ENCODE measurements at places on chromosomes 7 and 10.

GRCh38 chr7:36192053-36192824 lies 39.2 kb downstream of the EEPD1 start:
- DNase-seq: no peak

GRCh38 chr7:106514881-106515280 lies 146.1 kb downstream of the CCDC71L start:
- no peak for DNase-seq

DNA sequence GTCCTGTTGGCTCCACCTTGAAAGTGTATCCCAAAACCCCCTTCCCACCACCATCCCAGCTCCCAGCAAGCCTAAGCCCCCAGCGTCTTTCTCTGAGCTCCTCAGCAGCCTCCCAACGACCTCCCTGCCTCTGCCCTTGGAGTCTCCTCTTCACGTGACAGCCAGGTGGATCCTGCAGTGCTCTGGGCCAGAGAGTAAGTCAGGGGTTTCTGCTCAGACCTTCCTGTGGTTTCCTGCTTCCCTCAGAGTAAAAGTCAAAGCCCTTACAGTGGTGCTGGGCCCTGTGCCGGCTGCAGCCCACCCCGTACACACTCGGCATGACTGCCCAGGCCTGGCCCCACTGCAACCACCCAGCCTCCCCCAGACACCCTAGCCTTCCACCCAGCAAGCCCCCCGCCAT lies 51.9 kb downstream of the OAT start:
- DNase-seq: no peak

DNA sequence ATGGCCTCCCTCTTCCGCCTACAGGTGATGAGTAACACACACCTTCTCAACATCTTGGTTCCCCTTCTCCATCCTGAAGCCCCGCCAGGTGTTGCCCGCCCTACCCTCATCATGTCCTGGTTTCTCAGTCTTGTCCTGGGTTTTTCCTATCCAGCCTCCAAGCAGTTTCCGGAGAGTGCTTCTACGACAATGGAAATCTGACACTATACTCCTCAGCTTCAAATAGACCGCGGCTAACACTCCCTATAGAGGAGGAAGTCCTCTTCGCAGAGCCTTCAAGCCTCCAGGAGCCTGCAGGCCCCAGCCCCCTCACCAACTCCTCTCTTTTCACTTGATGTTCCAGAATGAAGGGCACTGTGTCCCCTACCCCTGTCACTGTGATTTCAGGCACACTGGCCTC lies 147.4 kb downstream of the PRPF18 start:
- DNase-seq: no peak

DNA sequence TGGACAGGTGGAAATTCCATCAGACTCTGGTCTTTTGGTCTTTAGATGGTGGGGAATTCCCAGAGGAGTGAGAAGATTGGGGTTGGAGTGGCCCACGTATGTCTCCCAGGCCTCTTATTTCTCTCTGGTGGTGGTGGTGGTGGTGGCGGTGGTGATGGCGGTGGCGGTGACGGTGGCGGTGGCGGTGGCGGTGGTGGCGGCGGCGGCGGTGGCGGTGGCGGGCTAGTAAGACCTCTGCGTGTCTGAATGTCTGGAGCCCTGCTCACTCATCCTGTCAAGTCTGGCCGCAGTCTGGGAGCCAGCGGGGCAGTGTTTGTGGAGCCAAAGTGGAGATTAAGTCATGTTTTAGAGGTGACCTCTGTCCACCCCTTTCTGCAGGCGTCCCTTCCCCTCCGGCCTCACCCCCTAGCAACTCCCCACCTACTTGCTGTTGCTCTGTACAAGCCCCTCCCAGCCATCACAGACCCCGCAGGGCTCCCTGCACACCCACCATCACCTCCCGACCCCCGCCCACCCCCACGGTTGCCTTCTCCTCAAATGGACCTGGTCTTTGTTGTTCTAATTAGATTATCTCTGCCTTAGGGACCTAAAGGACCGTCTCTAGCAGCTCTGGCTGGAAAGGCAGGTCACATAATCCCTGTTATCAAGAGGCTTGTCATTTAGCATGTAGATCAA lies 165.0 kb upstream of the TBX20 start:
- no peak for DNase-seq

- DNase-seq: peak; percentile 82
Measured at GRCh38 chr7:104848138-104848990, 165.6 kb upstream of the KMT2E start.

DNA sequence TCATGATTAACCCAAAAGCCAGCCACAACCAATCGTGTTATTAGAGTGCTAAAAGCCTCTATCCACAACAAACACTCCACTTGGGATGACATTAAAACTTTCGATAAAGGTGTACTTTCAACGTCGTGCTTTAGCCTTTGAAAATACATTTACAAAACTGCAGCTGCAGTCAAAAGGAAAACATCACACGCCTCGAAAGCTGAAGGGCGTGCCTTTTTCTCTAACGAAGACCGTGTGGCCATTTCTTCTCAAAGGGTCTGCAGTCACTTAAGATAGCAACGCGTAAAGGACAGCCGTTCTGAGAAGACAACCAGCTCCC lies 1.1 kb downstream of the ARHGAP12 start:
- peak; percentile 54 for DNase-seq

GRCh38 chr7:37756797-37757551 lies 73.4 kb downstream of the GPR141 start:
- DNase-seq: no peak

GRCh38 chr7:85205754-85206153 lies 18.9 kb upstream of the SEMA3D start:
- no peak for DNase-seq

GRCh38 chr7:148191391-148192065 lies 399.0 kb upstream of the C7orf33 start:
- DNase-seq: no peak

DNA sequence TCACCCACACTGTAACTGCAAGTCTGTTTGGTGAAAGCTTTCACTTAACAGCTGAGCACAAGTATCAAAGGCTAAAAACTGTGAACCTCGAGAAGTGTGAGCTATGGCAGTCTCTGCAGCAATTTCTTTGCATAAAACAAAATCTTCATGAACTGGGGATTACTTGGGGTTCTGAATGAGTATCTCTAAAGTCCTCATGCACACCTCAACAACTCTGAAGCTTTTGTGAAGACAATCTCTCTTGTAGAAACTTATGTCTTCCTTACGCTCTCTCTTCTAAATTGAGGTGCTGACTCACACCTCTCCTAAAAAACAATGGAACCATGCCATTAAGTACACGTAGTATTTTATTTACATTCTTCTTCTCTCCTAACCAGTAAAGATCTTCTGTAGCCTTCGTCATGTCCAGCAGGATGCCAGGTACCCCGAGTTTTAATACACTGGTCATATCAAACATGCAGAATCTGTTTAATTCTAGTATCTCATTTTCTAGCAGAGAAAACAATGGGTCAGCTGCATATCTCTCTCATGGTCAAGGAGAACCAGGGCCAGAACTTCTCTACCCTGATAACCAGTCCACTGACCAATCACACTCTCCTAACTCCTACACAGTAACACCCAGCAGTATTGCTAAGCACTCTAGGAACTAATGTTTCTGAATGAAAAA lies 76.9 kb downstream of the UBE2H start:
- DNase-seq: no peak

DNA sequence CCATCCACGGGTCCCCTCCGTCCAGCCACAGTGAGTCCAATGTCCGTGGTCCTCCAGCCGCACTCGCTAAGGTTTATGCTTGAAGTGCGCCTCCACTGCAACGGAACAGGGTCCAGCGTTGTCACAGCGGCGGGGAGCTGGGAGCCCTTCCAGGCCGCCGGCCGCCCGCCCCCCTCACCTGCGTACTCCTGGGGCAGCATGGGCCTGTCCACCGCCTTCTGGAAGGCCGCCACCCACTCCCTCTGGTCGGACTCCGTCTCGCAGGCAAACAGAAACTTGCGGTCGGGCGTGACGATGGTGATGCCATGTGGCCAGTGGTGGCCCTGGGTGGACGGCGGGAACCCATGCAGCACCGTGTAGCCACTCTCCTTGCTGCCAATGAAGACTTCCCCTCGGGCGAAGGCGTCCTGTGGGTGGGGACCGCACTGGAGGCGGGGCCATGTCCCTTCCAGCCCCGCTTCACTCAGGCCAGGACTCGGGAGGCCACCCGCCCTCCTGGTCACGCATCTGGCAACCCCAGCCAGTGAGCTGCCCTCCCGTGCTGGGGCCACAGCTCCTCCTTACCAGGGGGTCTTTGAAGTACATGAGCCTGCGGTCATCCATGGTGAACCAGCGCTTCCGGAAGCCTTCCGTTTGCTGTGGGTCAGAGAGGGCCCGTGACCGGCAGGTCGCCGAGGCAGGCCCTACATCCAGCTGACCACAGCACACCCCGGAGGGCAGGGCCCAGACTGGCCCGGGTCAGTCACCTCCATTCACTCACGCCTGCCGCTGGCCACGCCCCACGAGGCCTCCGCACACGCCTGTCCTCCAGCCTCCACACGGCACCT lies 22.7 kb downstream of the GET4 start:
- no peak for DNase-seq

GRCh38 chr10:3887885-3888476 lies 103.0 kb upstream of the KLF6 start:
- no peak for DNase-seq

GRCh38 chr7:42125321-42125720 lies 111.7 kb downstream of the GLI3 start:
- no peak for DNase-seq

DNA sequence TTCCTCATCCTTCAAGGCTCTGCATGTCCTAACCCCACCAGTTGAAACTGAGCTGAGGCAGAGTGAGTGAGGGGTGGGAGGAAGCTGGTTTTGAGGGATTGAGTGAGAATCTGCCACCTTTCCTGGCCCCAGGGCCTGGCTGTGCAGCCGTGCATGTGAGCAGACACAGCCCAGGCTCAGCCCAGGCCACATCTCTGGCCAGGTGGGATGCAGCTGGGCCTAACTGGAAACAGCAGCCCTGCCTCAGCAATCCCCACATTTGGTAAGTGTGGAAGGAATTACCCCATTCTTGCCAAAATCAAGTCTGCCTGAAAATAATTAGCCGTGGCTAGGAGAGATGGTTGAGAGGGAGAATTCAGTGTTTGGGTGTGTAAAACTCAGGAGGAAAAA lies 116.6 kb downstream of the NEURL1 start:
- no peak for DNase-seq

GRCh38 chr10:79410315-79411094 lies 34.9 kb downstream of the ZCCHC24 start:
- DNase-seq: no peak

DNA sequence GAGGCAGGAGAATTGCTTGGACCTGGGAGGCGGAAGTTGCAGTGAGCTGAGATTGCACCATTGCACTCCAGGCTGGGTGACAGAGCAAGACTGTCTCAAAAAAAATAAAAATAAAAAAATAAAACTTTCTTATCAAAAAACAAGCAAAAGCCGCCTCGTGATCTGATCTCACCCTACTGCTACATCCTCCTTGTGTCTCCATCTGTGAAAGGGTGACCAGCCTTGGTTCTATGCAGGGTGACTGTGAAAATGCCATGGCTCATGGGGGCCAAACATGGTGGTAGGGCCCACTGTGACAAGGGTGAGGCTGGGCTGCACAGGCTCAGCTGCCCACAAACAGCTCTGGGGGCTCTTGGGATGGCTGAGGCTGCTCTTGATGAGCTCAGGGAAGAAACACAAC lies 968 bp upstream of the OPN4 start:
- no peak for DNase-seq

- DNase-seq: peak; percentile 10
Measured at GRCh38 chr10:131815266-131816156, 85.3 kb upstream of the PPP2R2D start.

DNA sequence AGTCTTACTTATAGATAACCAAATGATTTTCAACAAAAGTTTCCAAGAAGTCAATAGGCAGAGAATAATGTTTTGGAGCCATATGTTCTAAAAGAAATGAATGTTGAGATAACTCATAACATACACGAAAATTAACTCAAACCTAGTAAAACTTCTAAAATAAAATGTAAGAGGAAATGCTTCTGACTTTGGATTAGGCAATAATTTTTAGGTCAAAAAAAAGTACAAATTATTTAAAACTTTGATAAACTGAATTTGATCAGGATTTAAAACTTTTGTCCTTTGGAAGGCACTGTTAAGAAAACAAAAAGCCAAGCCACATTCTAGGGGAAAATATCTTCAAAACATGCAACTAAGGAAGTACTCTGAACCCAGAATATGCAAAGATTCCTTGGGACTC lies 148.2 kb upstream of the GPR22 start:
- DNase-seq: no peak

- DNase-seq: no peak
Measured at GRCh38 chr10:3865565-3865964, 80.6 kb upstream of the KLF6 start.

GRCh38 chr7:20329389-20330238 lies 1.1 kb upstream of the ITGB8 start:
- DNase-seq: peak; percentile 91

- peak; percentile 64 for DNase-seq
Measured at GRCh38 chr10:44974628-44975430, 3.8 kb downstream of the DEPP1 start.

GRCh38 chr7:17690030-17690429 lies 250.3 kb downstream of the SNX13 start:
- DNase-seq: no peak

DNA sequence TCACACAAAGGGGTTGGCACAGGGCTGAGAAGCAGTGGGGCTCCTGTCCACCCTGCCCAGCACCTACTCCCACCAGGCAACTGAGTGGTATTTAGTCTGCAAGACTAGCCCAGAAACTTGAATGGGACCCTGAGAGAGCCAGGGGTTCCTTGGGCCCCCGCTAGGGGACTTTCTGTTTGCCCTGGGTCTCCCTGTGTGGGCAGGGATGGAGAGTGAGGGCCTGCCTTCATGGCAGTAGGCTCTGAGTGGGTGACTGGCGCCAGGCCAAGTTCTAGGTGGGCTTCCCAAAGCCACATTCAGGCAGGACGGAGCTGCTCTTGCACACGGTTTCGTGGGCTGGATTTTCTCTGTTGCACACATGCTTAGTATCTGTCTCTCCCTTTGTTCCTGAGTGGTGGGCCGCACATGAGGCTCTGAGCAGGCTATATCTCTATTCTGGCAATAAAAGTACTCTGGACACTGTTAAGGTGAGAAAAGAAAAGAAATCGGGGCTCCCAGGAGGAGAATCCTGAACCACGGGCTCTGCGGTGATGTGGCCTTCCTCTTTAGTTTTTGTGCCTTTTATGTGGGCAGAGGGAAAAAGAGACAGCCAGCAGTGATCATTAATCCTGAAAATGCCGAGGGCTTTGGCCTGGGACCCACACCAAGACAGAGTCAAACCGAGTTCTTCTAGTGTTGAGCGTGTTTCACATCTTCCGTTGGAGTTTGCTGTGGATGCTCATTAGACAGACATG lies 26.9 kb downstream of the IL2RA start:
- DNase-seq: no peak

DNA sequence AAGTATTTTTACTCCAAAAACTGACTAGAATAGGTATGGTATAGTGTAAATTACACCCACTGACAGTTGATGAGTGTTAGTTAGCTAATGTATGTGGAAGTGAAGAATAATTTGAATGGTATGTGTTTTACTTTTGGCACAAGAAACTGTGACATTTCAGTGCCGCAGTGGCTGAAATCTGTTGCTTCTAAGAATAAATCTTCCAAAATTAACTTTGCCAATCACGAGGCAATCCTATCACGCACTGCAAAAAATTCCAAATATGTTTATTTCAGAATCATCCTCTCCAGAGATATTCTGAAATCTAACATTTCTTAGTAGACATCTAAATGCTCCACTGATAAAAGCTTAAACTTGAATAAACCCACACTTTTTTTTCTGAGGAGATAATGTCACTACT lies 61.2 kb downstream of the PCLO start:
- no peak for DNase-seq

All from NCI-H1417 (cell line).